HepG2 (cell line): ENCODE measurements at places on chromosomes 6 and 20.

GRCh38 chr6:159766906-159767305, 5.1 kb downstream of the ACAT2 start:
- DNase-seq, result no peak

GRCh38 chr20:6164421-6165341, 41.9 kb upstream of the FERMT1 start:
- DNase-seq, result no peak

DNA sequence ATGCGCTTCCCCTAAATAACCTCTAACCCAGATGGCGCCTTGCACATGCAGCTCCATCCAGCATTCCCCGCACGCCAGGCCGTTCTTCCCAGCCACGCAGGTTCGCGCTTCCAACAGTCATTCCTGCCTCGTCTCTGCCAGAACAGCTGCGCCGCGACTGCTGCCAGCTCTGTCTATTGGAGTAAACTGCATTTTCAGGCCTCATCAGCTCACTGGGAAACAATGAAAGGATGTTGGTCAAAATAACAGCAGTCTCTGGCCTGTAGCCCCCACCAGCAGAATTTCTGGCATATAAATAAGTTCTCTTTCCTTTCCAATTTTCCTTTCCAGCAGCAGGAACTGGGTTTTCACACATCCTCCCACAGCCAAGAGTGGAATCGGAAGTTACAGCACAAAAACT, 14.6 kb downstream of the NRSN1 start:
- no peak for DNase-seq

GRCh38 chr6:38262609-38263008, 377.1 kb downstream of the BTBD9 start:
- no peak for DNase-seq

DNA sequence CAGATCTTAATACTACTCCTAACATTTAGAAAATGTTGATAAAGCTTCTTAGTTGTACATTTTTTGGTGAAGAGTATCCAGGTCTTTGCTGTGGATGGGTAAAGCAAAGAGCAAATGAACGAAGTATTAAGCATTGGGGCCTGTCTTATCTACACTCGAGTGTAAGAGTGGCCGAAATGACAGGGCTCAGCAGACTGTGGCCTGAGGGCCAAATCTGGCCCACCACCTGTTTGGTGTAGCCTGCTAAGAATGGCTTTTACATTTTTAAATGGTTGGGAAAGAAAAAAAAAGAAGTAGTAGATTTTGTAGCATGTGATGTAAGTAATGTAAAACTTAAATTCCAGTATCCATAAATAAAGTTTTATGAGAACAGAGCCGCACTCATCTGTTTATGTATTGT, 19.4 kb upstream of the MAPK13 start:
- no peak for DNase-seq

GRCh38 chr6:24766680-24767462, 7.9 kb upstream of the GMNN start:
- no peak for DNase-seq

DNA sequence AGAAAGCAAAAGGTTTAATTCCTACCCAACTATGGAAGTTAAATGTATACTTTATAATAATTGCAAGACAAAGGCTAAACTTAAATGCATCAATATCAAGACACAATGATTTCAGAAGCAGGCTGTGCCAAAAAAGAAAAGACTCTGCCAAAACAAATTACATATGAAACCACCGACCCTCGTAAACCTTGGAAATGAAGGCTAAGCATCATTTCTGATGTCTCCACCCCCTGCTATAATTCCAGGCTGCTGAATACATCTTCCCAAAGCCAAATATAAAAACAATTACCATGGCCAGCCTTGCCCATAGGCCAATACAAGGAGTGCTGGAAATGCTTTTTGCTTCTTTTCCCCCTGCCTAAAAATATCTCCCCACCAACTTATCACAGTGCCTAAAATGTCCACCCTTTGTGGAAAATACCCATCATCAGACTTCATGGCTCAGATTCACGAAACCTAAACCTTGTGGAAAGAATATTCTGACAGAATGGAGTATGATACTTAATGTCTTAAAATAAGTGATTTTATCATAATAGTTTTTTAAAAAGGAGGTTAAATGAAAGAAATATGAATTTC, 37.4 kb downstream of the RCAN2 start:
- no peak for DNase-seq

DNA sequence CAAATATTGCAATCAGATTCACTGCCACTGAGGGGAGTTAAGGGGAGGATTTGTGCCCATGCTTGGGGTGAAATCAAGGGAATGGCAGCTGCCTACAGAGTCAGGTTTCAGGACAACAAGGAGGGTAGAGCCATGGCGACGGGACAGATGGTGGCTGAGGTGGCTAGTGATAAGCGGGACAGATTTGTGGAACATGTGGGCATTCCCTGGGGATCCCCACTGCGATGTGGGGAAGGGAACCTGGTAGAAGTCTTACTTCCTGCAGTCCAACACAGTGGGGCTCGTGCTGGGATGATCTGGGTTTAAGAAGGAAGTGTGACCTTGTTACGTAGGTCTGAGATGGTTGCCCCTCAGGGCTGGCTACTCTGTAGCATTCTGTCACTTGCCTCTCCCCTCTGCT, 292.0 kb upstream of the JARID2 start:
- DNase-seq, result no peak

- no peak for DNase-seq
Observed at GRCh38 chr20:43508106-43508505, 609 bp downstream of the L3MBTL1 start.

- DNase-seq, result no peak
Observed at GRCh38 chr6:52754443-52754842, 8.8 kb downstream of the GSTA2 start.

DNA sequence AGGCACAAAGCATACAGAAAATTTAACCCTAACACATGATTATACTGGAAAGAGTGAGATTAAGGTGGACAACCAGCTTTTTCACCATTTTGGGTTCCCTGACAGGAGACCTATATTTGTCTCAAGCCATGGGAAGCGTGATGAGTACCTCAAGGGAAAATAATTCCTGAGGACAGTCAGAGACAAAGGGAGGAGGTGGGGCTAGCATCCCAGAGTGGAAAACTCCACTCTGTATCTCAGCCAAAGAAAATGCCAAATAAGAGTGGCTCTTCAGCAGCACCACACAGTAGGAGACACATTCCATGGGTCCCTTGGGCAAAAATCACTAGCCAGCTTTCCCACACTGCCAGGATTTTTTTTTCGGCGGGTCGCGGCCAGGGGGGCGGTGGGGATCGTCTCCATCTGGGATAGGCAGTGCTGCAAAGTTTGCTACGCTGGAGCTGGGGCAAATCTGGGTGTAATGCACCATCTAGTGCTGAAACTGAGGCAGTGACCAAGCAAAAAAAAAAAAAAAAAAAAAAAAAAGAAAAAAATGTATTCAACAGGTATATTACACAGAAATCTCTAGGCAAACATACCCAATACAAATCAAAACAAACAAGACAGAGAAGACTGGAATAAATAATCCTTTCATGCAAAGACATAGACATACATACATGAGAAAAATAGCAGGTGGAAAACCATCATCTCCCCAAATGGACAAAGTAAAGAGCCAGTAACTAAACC, 77.3 kb upstream of the SLC35F1 start:
- peak; percentile 44 for DNase-seq

GRCh38 chr6:94680669-94681212, 896.6 kb upstream of the MANEA start:
- DNase-seq, result no peak

DNA sequence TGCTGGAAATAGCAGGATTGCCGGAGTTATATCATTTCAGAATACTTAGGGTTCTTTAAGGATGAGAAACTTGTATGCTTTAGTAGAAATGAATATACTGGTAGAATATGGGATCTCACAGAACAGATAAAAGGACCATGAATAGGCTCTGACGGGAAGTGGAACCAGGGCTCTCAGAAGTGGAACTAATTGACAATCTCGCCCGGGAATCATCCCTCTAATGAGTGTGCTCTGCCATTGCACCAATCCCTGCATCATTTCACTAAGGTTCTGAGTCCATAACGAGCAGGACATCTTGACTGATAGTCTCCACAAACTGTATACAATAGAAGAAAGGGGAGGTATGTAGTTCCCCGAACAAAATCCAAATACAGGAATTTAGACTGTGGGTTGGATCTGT, 150.1 kb downstream of the COL9A1 start:
- DNase-seq, result no peak

DNA sequence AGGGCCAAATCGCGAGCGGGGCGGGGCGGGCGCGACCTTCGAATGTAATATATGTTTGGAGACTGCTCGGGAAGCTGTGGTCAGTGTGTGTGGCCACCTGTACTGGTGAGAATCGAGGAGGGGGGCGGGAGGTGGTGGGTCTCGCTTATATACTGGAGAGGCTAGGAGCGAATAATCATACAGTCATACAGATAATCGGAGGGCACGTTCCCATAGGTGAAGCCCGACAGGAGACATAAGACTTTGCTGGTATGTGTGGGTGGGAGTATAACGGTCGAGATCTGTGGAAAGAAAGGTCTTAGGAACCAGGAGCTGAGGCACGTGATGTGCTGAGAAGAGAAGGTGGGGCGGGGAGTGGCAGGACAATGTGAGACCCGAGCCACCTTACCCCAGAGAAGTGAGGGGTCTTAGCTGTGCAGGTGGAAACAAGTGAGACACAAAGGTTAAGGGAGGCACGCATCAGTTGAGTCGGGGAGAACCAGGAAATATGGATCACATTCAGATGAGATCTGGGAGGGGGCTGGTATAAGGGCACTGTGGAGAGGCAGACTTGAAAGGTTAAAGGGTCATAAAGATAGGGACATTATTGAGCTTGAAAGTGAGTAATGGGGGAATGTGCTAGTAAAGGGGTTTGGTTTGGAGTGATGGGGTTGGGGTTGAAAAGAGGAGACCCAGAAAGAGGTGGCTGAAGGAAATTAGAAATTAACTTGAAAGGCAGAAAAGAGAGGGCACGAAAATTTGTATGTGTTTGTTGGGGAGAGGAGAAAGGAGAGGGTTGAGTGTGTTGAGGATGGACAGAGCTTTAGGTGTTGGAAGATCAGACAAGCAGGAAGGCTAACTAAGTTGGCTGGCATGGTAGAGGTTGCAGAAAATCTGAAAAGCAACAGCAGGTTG, 589 bp downstream of the RNF5 start:
- no peak for DNase-seq

GRCh38 chr6:5279891-5280338, 18.6 kb downstream of the FARS2 start:
- no peak for DNase-seq

DNA sequence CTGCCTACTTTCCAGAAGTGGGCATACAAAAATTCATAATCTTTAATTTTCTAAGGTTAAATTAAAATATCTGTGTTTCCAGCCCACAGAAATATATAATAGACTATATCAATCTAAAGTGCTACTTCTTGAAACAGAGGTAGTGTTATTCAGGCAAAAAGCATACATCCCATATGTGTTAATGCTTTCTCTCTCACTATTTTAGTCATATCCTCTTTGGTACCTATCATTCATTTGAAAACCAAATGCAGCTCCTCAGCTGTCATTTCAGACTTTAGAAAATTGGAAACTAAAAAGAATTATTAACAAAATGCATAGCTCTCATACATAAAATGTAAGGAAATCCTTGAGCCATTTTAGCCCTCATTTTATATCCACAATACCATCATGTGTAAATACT, 925 bp downstream of the FHL5 start:
- DNase-seq, result no peak

DNA sequence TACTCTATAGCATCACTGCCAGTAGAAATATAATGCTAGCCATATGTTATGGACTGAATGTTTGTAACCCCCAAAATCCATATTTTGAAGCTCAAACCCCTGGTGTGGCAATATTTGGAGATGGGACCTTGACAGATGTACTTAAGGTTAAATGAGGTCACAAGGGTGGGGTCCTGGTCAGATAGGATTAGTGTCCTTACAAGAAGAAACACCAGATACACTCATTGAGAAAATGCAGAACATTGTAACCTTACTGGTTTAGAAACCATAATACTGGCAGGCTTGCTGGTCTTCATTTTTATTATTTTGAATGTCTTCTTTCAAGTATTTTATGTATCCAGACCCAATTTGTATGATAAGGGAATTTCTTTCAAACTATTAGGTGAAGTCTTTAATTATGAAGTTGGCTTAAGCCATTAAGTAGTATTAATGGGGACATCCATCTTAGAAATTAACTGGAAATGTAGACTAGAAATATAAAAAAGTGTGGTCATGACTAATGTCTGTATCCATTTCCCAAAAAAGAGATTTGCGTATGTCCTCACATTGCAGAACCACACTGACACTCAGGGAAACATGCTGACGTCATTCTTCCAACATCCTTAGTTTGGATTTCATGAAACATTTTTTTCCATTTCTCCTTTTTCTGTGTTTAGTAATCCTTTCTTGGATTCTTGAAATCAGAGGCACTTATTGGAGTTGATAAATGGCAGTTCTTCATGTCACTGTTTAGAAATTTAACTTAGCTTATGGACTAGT, 32.4 kb downstream of the SLC16A10 start:
- no peak for DNase-seq

DNA sequence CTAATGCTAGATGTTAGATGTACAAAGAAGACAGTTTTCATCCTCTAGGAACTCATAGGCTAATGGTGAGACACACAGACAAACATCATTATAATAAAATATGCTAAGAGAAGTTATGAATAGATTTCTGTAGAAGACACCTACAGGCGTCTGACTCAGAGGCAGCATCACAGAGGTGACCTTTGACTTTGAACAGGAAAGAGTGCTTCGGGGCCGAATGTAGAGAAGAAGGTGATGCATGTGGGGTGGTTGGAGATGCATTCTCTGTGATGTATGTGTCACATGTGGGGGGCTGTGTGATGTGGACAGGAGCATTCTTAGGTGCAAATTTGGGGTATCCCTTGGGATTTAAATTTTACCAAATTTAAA, 6.8 kb downstream of the GUCA1A start:
- no peak for DNase-seq

DNA sequence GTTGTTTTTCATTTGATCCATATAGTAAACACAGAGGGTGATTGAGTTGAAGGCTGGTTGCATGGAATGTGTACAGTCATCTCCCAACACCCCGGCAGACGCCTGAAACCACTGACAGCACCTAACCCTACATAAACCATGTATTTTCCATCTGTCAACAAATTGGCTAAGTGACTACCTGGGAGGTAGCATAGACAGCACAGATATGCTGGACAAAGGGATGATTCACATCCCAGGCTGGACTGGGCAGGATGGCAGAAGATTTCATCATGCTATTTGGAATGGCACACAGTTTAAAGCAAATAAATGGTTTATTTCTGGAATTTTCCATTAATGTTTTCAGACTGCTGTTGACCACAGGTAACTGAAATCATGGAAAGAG, 4.4 kb upstream of the VIP start:
- DNase-seq, result peak; percentile 69

- DNase-seq, result no peak
Observed at GRCh38 chr6:91213229-91213901, 626.5 kb upstream of the MAP3K7 start.
